ENCODE measurements at places on chromosomes 7 and 10.

- H3K4me1 ChIP-seq = no peaks in the 10 kb centered on the region
- H3K36me3 ChIP-seq = peaks cover 23% of the 10 kb centered on the region
- no peak for DNase-seq
- H3K27ac ChIP-seq = no peak overlapping the region
- no peaks in the 10 kb centered on the region for H3K27me3 ChIP-seq
These were observed 29.4 kb downstream of the COL1A2 start for GRCh38 chr7:94423863-94424735.

DNA sequence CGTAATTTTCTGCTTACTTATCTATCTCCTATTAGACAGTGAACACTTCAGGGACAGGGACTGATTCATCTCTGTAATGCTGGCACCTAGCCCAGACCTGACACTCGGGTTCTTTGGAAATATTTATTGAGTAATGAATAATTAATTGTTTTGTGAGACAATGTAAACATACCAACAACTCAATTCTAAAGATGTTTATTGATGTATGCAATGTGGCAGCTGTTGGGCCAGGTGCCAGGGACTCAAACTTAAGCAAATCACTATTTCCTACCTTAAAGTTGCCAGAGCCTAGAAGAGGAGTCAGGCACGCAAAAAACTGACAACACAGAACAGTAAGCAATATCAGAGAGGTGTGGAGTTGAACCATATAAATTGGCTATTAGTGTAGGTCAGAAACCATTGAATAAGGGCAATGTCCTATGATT is 63.6 kb upstream of the BMPER start:
- no peak for DNase-seq
- H3K4me3 ChIP-seq = no peak overlapping the region
- no peaks in the 10 kb centered on the region for H3K27me3 ChIP-seq
- H3K4me1 ChIP-seq = no peaks in the 10 kb centered on the region
- H3K27ac ChIP-seq = no peak overlapping the region
- H3K36me3 ChIP-seq = no peaks in the 10 kb centered on the region

GRCh38 chr7:22717760-22718159 is 9.2 kb upstream of the IL6 start:
- DNase-seq = no peak
- H3K27me3 ChIP-seq = no peaks in the 10 kb centered on the region
- H3K4me1 ChIP-seq = peaks cover 3% of the 10 kb centered on the region
- H3K27ac ChIP-seq = no peak overlapping the region
- no peaks in the 10 kb centered on the region for H3K36me3 ChIP-seq

DNA sequence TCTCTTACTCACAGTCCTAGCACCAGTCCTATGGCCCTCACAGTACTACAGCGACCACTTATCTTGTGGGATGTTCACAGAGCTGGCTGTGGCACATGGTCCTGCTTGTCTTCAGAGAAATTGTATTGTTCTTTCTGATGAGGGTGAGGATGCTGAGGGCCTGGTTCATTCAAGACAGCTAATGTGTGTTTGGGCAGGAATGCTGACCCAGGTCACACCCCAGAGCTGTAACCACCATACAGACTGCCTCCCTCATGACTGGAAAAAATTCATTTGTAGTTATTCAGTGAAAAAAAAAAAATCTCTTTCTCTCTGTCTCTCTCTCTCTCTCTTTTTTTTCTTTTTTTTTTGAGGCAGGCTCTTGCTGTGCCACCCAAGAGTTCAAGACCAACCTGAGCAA is 83.5 kb downstream of the KLF6 start:
- no peaks in the 10 kb centered on the region for H3K4me1 ChIP-seq
- DNase-seq = no peak
- H3K36me3 ChIP-seq = no peaks in the 10 kb centered on the region
- no peak overlapping the region for H3K27ac ChIP-seq

GRCh38 chr10:17344206-17344605 is 110.2 kb downstream of the ST8SIA6 start:
- H3K4me1 ChIP-seq = peaks cover 4% of the 10 kb centered on the region
- no peaks in the 10 kb centered on the region for H3K27me3 ChIP-seq
- H3K27ac ChIP-seq = no peak overlapping the region
- H3K36me3 ChIP-seq = no peaks in the 10 kb centered on the region
- DNase-seq = no peak

- H3K4me1 ChIP-seq = no peaks in the 10 kb centered on the region
- DNase-seq = no peak
- no peaks in the 10 kb centered on the region for H3K36me3 ChIP-seq
- no peaks in the 10 kb centered on the region for H3K27me3 ChIP-seq
These were observed 50.9 kb upstream of the SEMA3D start for GRCh38 chr7:85237721-85238120.

GRCh38 chr7:100418930-100419659 is 9.4 kb downstream of the ZCWPW1 start:
- no peak overlapping the region for H3K27ac ChIP-seq
- H3K36me3 ChIP-seq = no peaks in the 10 kb centered on the region
- H3K27me3 ChIP-seq = no peaks in the 10 kb centered on the region
- no peak overlapping the region for H3K4me3 ChIP-seq

DNA sequence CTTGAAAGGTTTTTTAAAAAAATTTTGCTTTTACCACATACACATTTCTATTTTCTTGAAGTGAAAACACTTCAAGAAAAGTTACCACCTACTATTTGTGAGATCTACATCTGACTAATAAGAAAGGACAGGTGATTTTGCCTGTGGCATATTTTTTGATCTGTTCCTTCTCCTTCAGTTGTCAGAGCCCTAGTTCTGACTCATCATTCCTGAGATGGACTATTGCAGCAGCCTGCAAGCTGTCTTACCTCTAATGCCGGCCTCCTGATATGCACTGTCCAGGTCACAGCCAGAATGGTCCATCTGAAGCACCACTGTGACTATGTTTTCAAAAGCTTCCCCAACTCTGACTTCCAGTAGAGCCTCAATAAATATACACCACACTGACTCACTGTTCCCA is 28.2 kb upstream of the ANK3 start:
- no peak for DNase-seq
- no peaks in the 10 kb centered on the region for H3K4me1 ChIP-seq
- no peak overlapping the region for H3K27ac ChIP-seq
- no peak overlapping the region for H3K4me3 ChIP-seq

DNA sequence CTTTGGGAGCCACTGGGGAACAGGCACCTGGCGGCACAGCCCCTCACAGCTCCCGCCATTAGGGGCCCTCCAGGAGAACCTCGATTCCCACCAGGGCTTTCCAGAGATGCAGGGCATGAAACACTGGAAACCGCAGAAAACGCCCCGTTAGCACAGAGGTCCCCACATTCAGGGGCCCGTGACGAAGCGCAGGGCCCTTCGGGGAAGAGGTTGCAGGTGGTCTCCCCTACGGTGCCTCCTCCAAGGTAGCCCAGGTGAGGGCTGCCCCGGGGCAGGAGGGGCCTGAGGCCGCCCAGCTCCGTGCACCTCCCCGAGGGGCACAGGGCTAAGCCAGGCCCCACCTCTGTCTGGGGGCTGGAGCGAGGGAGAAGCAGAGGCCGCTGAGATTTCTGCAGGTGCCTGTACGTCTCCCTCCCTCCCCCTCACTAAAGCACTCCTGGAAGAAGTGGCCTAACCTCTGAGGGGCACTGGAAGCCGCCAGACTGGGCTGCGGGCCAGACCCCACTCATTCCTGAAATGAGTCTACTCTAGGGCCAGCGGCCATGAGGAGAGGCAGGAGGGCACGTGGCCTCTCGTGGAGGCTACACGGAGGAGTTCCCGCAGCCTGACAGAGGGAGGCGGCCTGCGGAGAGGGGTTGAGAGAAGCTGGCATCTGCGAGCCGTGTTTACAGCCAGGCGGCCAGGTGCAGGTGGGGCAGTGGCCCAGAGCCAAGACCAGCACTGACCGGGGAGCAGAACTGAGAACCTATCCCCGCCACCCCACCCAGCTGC is 6.9 kb downstream of the PDGFA start:
- H3K4me3 ChIP-seq = no peak overlapping the region
- H3K4me1 ChIP-seq = peaks cover 18% of the 10 kb centered on the region
- no peak overlapping the region for H3K27ac ChIP-seq

GRCh38 chr10:34711500-34711899 is 103.6 kb downstream of the PARD3 start:
- H3K36me3 ChIP-seq = no peaks in the 10 kb centered on the region
- H3K27ac ChIP-seq = no peak overlapping the region
- peaks cover 6% of the 10 kb centered on the region for H3K4me1 ChIP-seq
- DNase-seq = no peak
- H3K27me3 ChIP-seq = no peaks in the 10 kb centered on the region

DNA sequence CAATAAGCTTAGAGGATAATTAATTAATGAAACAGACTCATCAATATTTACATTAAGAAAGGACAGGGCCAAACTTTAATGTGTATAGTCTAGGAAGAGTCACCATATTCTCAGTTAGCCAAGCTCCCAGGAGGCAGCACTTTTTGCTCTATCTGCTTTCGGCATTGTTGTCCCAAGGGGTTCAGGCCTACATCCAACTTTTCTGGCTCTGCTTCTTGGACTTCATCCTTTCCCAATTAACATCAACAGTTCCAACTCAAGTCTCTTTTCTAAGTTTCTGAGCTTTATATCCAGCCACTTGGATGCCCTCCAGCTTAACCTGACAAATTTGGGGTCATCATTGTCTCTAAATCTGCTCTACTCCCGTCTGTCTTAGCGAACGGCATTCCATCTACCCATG is 42.8 kb downstream of the GLI3 start:
- H3K27ac ChIP-seq = no peak overlapping the region
- H3K36me3 ChIP-seq = no peaks in the 10 kb centered on the region
- H3K4me3 ChIP-seq = no peak overlapping the region
- H3K4me1 ChIP-seq = peaks cover 25% of the 10 kb centered on the region
- DNase-seq = no peak

- H3K36me3 ChIP-seq = no peaks in the 10 kb centered on the region
These were observed 45.0 kb downstream of the AFAP1L2 start for GRCh38 chr10:114359041-114359952.

Data from neuronal stem cell (in vitro differentiated cells).